ENCODE measurements at places on chromosomes 11 and 22.

DNA sequence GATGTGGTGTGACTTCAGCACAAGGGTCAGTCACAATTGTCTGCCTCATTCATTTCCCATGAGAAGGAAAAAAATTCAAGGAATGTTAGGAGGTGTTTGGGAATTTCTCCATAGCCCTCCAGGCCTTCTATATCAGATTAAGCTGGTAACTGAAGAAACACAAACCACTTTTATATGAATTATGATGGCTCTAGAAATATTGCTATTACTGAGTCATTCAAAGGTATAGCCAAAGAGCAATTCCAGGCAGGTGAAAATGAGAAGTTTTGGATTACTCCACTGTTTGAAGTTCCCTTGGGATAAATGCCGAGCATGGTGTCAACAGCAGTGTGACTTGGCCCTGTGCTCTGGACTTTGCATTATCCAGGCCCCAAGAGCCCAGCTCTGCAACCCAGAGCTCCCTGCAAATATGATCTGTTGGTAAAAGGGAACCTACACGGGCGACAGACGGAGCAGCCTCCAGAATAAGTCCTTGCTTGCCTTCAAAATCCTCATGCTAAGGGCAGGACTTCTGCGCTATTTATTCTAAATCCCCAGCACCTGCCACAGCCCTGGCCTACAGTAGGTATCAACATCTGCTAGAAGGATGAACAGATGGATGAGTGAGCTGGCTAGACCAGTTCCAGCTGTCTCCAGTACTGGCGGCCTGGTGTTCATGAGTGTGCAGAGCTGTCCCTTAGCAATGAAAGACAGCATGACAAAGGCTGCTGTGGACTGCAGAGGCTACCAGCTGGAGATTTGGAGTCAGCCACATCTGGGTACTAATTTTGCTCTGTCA, 67.5 kb upstream of the ZBED5 start:
- no peak for DNase-seq

DNA sequence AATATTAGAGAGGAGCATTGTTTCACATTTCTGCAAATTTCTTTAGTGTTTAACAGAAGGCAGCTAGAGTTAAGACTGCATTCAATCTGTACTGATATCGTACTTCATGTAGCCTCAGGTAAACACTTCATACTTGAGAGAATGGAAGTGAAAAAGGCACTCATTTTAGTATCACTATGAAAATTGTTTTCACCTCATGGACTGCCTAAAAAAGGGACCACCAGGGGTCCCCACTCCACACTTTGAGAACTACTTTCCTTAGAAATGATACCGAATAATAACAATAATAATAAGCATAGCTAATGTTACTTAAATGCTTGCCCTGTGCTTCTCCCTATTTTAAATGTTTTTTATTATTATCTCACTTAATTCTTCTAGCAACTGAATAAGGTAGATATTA, 95.1 kb downstream of the BLID start:
- DNase-seq = no peak

DNA sequence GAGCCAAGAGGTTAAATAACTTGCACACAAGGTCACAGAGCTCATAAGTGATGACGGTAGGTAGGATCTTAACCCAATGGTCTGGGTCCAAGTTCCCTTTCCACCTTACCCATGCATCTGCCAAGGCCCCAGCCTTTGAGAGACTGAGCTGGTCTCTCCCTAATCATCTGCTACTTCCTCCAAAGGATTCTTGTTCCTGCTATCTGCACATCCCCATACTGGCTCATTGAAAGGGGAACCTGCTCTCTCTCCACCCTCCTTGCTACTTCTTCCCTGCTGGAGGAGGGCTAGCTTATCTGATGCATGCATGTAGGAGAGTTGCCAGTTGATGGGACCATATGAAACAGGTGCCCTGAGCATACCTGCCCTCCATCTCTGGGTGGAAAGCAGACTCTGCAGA, 47.7 kb downstream of the COMMD9 start:
- no peak for DNase-seq

- DNase-seq = no peak
These were observed 1.4 kb downstream of the TRIM34 start for GRCh38 chr11:5626196-5626595.
